ENCODE measurements at places on chromosomes 7 and 10.

- DNase-seq: no peak
Observed at GRCh38 chr7:130090745-130091532, 20.6 kb downstream of the KLHDC10 start.

DNA sequence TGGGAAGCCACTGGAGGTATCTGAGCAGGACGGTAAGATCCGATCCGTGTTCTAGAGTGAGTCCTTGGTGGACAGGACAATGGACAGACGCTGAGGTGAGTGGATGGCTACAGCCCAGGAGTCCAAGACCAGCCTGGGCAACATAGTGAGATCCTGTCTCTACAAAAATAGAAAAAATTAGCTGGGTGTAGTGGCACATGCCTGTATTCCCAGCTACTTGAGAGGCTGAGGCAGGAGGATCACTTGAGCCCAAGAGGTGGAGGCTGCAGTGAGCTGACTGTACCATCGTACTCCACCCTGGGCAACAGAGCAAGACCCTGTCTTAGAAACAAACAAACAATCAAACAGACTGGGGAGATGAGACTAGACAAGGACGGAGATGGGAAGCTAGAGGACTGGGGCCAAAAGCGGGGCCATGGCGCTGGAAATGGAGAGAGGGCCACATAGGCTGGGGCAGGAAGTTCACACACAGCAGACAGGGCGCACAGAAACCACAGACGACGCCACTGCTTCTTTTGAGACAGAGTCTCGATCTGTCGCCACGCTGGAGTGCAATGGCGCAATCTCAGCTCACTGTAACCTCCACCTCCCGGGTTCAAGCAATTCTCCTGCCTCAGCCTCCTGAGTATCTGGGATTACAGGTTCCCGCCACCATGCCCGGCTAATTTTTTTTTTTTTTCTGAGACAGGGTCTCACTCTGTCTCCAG, 24.7 kb downstream of the DAGLB start:
- DNase-seq: no peak

DNA sequence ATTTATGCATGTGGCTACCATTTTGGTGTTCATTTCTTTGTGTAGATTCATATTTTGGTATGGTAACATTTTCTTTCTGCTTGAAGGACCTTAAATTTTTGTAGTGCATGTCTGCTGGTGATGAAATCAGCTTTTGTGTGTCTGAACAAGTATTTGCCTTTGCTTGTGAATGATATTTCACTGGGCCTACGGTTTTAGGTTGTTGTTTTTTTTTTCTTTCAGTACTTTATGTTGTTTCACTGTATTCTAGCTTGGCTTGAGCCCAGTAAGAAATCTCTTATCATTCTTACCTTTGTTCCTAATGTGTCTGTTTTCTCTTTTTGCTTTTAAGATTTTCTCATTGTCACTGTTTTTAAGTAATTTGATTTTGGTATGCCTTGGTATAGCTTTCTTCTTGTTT, 31.9 kb downstream of the SAMD8 start:
- DNase-seq: no peak

- no peak for DNase-seq
Observed at GRCh38 chr7:66238773-66239466, 33.8 kb downstream of the TPST1 start.

- DNase-seq: no peak
Observed at GRCh38 chr7:80643336-80643915, 5.0 kb downstream of the CD36 start.

All from T follicular helper cell (primary cell).